ENCODE measurements at places on chromosomes 16 and 17. TPM values are rescaled to one million over a fixed set of nuclear protein-coding genes. Genes with fewer than 3 reads are reported as not detected.

The OR2C1 gene
- 0.14 TPM for total RNA-seq

The CCL13 gene
- total RNA-seq, result 0.59 TPM

The PRSS22 gene
- total RNA-seq, result not detected

The PIGL gene
- 17.5 TPM for total RNA-seq

The TBC1D3K gene
- total RNA-seq, result not detected

The PERCC1 gene
- not detected for total RNA-seq

The AXIN1 gene
- total RNA-seq, result 30.8 TPM

The ORC6 gene
- 10.2 TPM for total RNA-seq

The SPN gene
- not detected for total RNA-seq

The TP53TG3C gene
- total RNA-seq, result not detected

The CACNG5 gene
- not detected for total RNA-seq

The SLFN5 gene
- 97.4 TPM for total RNA-seq

The PPP1R27 gene
- 0.09 TPM for total RNA-seq

The KRTAP9-2 gene
- not detected for total RNA-seq

The HAGHL gene
- total RNA-seq, result 19.6 TPM

The CD300C gene
- total RNA-seq, result not detected

The ZDHHC7 gene
- 77.2 TPM for total RNA-seq

The SP6 gene
- 0.09 TPM for total RNA-seq

The KCNG4 gene
- not detected for total RNA-seq

The LGALS3BP gene
- total RNA-seq, result 820 TPM

The SNX20 gene
- not detected for total RNA-seq

The EFNB3 gene
- 0.23 TPM for total RNA-seq

The TNS4 gene
- total RNA-seq, result not detected

The PRAC2 gene
- not detected for total RNA-seq

The FZD2 gene
- total RNA-seq, result 31.5 TPM

The MYO15A gene
- total RNA-seq, result 1.3 TPM

The ADAP2 gene
- 0.60 TPM for total RNA-seq

The CD300E gene
- total RNA-seq, result not detected

The LRRC3C gene
- total RNA-seq, result not detected

The CCR7 gene
- total RNA-seq, result not detected

The ANKRD40CL gene
- not detected for total RNA-seq

The TBC1D3C gene
- total RNA-seq, result not detected

The DLX3 gene
- total RNA-seq, result not detected

The FSCN2 gene
- 2.7 TPM for total RNA-seq

The VAT1L gene
- 43.1 TPM for total RNA-seq

The MT1M gene
- not detected for total RNA-seq

The TBC1D3G gene
- total RNA-seq, result not detected

The TMEM106A gene
- total RNA-seq, result 4.8 TPM

The CEP295NL gene
- total RNA-seq, result 0.89 TPM
